ENCODE measurements at places on chromosomes 7 and 10.

GRCh38 chr10:20596065-20596755 lies 300.9 kb downstream of the NEBL start:
- DNase-seq: peak; percentile 38

DNA sequence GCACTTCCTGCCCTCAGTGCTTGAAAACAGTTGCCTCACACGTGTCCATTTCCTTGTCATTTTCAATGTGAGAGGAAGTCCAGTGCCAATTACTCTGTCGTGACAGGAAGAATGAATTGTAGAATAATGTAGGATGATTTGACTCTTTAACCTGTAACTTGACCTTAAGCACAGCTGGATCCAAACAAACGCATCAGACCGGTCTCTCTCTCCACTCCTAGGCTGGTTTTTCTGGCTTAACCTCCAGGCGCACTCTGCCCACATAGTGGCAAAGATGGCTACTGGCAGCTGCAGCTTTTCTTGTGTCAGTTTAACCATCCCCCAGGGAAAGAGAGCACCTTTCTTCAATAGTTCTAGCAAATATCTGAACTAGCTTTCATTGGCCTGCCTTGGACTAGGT lies 29.4 kb upstream of the PNLIPRP3 start:
- no peak for DNase-seq

DNA sequence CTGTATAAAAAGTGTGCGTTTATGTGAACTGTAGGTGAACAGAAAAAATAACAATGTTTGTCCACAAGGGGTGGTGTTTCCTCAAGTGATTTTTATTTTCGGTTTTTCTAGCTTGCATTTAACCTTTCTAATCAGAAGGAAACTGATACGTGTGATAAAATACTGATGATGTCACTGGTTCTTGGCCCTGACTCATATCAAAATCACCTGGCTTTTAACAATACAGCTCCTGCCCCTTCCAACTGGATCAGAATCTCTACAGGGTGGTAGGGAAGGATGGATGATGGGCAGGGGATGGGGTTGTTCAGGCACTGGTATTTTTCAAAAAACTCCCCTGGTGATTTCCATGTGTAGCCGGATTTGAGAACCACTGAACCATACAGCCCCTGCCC lies 10.9 kb downstream of the NPFFR1 start:
- peak; percentile 54 for DNase-seq

DNA sequence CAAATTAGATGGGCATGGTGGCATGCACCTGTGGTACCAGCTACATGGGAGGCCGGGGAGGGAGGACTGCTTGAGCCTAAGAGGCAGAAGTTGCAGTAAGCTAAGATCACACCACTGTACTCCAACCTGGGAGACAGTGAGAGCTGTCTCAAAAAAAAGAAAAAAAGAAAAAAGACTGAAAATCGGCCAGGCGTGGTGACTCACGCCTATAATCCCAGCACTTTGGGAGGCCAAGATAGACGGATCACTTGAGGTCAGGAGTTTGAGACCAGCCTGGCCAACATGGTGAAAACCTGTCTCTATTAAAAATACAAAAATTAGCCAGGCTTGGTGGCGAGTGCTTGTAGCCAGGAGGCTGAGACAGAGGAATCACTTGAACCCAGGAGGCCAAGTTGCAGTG lies 11.9 kb downstream of the RNF216 start:
- no peak for DNase-seq

- peak; percentile 79 for DNase-seq
These were observed 15.0 kb downstream of the PTN start for GRCh38 chr7:137328373-137329120.

- no peak for DNase-seq
These were observed 104.4 kb downstream of the SVIL start for GRCh38 chr10:29530112-29530976.

DNA sequence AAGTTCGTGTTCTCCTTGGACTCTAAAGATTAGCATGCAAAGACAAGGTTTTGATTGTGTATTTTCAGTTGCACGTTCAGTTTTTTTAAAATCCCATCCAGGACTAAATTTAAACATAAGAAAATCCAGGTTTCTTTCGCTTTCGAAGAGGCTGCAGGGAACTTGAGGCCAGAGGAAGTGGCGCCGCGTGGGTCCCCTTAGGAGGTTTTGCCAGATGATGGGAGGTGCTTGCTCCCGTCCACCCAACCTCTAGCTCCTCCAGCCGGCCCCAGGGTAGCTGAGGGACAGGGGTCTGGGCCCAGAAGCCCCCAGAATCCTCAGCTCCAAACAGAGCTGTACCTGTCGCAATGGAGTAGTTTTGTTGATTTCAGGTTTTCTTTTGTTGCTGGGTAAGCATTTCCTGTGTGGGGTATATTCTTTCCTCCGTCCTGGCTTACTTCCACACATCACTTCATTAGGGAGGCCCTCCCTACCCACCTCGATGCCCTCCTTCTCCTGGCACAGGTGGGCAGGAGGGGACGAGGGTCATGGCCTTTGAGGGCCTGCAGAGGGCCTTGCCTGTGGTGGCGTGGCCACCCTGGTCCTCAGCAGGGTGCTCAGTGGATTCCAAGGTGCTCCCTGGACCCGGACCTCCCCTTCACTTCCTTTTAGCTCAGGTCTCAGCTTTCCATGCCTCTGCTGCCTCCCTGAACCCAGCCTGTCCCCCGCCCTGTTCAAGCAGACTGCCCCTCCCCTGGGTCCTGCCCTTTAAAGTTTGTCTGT lies 32.6 kb downstream of the LHPP start:
- no peak for DNase-seq

- DNase-seq: peak; percentile 97
These were observed 74.5 kb downstream of the BMPER start for GRCh38 chr7:33979807-33980355.

DNA sequence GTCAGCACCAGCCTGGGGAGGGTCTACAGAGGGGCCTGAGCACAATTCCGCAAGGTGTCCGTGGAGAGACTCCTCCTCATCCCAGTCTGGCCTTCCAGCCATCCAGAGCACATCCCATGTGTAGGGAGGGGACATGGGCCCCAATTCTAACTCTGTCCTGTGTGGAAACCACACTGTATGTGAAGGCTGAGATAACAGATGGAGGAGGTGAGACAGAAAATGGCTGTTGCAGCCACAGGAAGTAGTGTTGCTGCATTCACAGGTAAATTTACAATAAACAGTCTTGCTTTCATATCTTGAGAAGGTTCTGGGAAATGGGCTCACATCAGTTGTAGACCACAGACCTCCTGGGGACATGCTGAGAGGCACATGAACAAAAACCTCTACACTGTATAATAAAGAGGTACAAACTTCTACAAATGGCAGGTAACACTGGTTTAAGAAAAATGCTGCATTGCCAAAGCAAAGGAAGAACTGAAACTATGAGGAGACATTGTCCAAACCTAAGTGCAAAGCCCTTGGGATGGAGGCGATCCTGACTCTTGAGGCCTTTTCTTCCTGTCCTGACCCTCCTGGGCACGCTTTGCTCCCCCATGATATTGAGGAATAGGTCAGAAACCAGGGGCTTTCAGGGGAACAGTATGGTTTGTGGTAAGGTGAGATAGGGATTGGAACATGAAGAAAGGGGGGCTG lies 21.6 kb upstream of the GIMAP2 start:
- no peak for DNase-seq

GRCh38 chr7:134209322-134210015 lies 82.3 kb downstream of the LRGUK start:
- DNase-seq: no peak

- no peak for DNase-seq
These were observed 790 bp upstream of the PITX3 start for GRCh38 chr10:102242118-102242485.

DNA sequence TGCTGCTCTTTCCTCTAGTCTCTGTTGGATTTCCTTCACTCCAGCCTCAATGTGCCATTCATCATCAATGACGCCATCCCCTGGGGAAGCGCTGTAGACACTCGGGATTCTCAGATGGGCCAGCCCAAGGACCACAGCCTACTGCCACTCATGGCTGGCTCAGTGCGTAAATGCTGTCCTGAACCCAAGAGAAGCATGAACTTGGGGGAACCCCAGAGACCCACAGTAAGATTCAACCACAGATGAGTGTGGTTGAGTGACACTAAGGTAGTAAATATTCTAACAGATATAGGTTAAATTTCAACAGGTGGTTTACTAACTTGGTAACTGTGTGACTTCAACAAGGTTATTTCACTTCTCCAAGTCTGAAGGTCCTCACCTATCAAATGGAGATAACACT lies 304.1 kb downstream of the GRM8 start:
- DNase-seq: no peak

GRCh38 chr7:47771990-47772360 lies 176.3 kb downstream of the PKD1L1 start:
- DNase-seq: peak; percentile 63

- DNase-seq: no peak
These were observed 14.1 kb upstream of the TRPV6 start for GRCh38 chr7:142899661-142900060.

GRCh38 chr10:92486637-92487036 lies 87.3 kb downstream of the IDE start:
- DNase-seq: peak; percentile 12

DNA sequence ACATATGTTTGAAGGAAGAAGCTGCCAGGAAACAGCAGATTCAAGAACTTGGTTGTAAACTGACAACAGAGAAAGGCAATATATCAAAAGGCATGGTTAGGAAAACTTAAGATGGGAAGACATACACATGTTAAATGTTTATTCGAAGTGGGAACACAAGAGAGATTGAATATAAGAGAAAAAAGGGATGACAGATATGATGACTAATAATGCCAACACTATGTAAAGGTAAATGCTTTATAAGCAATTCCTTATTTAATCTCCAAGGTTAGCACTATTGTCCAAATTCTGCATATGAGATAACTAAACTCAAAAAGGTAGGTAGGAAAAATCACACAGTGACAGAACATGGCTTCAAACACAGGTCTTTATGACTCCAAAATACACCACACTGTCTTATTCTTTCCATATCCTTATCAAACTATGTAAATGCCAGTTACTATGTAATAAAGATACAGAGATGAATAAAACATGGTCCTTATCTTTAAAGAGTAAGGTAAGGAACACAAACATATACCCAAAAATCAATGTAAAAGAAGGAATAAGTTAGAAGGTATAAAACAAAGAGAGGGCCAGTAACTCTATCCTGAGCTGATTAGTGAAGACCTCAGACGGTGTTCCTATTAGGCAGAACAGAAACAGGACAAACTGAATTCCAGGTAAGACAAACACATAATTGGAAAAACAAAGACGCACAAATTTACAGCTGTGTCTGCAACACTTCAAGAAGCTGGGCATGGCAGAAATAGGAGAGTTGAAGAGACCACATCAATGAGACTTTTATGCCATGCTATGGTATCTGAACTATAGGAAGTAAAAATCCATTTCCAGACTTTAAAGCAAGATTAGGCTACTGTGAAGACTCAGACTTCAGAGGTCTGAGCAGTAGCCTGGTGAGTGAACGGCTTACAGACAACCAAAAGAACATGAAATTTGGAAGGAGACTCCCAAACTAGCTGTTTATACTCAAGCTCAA lies 56.1 kb downstream of the ABI1 start:
- DNase-seq: no peak

GRCh38 chr10:7475046-7475911 lies 64.4 kb upstream of the SFMBT2 start:
- DNase-seq: no peak

DNA sequence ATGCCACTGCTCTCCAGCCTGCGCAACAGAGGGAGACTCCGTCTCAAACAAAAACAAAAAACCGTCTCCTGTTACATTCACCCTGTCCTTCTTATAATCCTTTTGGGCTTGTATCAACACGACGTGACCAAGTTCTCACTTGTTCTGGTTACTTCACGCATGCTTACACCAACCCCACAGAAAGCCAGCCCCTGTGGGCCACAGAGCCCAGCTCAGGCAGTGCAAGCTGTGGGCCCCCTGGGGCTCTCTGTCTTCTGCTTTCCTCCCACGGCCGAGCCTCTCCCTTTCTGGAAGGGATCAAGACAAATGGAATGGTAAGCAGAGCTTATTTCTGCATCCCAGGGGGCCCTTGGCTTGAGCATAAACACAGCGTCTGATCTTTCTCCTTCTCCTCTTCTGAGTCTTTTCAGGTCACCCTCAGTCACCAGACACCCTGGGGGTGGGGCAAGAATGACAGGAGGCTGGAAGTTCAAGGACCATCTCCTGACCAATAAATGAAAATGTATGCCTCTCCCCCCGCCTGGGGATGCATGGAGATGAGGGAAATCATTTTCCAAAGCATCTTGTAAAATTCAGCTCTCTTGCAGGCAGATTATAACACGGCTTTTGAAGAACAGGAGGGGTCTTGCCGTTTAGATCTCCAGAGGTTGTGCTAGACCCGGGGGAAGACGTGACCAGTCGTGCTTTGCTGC lies 19.0 kb upstream of the TRIM56 start:
- DNase-seq: no peak

DNA sequence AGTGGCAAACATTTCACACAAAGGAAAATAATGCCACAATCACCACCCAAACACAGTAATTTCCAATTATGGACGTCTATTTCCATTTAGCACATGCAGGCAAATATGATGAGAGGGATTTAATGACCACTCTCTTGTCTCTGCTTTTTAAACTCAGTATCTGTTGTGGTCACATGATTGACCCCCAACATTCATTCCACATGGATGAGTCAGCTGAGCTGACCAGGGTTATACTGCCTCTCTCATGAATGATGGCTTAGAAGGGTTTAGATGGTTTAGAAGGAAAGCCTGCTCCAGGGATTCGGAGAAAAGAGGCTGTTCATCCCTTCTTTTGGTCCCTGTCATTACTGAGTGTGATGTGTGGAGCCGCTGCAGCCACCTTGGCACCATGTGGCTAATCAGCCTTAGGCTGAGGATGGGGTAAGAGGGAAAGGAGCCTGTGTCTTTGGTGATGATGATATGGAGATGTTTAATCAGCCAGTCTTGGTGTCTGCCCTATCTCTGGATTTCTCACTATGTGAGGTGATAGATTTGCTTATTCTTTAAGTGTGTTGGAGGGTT lies 38.2 kb upstream of the JAKMIP3 start:
- no peak for DNase-seq

DNA sequence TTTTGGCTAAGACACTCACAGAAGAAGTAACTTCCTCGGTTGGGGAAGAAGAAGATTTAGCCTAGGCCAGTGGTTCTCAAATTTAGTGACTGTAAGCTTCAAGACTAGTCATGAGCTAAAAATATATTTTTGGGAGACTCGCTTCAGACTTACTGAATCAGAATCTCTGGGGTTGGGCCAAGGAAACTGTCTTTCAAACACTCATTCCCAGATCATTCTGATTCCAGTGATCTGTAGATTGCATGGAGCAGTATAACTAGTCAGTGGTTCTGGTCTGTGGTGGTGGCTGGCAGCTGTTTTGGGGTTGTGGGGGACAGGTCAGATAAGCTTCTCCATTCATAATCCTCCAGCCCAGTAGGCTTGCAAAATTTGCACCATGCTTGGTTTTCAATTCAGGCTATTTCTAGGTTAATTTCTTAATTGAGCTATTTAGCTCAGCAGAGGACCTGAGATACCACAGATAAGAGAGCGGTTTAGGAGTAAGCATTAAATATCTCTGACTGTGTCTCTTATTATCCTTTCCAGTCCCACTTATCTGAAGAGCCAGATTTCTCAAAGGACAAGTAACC lies 3.8 kb upstream of the KAT6B start:
- DNase-seq: peak; percentile 85

GRCh38 chr7:6476596-6477317 lies 29.0 kb upstream of the DAGLB start:
- no peak for DNase-seq

- DNase-seq: no peak
These were observed 9.6 kb downstream of the ZNF37A start for GRCh38 chr10:38103756-38104155.

GRCh38 chr10:69061305-69062161 lies 26.4 kb upstream of the SRGN start:
- peak; percentile 99 for DNase-seq
